Nucleus accumbens (tissue), 56 donors: ENCODE measurements at places on chromosomes 13 and 19.

GRCh38 chr19:12867120-12868099 lies 13.8 kb downstream of the DNASE2 start:
- DNase-seq, result no peak

DNA sequence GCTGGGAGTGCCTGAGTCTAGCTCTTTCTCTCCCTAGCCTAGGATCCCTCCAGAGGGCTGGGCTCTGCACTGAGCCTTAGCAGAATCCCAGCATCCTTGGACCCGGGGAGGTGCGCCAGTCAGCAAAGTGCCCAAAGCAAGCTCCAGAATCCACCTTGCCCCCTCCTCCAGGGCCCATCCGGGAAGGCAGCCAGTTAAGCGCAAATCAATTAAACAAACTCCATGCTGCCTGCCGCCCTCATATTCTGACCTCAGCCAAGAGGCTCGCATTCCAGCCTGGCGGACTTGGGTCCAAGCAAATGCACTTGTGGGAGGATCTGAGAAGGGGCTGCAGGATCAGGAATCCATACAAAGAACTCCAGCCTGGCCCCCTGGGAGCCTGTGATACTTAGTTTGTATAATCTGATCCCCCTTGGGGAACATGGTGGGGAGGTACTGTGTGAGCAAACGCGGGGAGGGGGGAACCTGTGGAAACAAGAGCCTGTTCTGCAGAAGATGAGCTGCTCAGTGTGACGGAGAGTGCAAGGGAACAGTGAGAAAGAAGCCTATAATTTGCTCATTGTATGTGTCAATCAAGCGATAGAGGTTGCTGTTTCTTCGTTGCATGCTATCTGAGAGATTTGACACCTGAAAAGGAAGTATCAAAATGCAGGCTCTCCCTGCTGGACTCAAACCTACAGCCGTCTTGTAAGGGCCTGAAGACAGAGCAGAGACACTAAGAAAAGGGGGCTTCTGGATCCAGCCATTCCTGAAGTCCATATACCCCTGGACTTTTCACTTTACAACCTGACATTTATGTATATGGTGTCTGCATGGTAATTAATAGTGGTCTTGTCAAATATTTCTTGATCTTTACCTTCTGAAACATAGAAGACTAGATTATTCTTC lies 29.4 kb downstream of the ZNRF4 start:
- no peak for DNase-seq

GRCh38 chr19:49916839-49917733 lies 11.9 kb upstream of the ATF5 start:
- no peak for DNase-seq

- DNase-seq, result no peak
Measured at GRCh38 chr19:39953915-39954314, 17.1 kb upstream of the PSMC4 start.

DNA sequence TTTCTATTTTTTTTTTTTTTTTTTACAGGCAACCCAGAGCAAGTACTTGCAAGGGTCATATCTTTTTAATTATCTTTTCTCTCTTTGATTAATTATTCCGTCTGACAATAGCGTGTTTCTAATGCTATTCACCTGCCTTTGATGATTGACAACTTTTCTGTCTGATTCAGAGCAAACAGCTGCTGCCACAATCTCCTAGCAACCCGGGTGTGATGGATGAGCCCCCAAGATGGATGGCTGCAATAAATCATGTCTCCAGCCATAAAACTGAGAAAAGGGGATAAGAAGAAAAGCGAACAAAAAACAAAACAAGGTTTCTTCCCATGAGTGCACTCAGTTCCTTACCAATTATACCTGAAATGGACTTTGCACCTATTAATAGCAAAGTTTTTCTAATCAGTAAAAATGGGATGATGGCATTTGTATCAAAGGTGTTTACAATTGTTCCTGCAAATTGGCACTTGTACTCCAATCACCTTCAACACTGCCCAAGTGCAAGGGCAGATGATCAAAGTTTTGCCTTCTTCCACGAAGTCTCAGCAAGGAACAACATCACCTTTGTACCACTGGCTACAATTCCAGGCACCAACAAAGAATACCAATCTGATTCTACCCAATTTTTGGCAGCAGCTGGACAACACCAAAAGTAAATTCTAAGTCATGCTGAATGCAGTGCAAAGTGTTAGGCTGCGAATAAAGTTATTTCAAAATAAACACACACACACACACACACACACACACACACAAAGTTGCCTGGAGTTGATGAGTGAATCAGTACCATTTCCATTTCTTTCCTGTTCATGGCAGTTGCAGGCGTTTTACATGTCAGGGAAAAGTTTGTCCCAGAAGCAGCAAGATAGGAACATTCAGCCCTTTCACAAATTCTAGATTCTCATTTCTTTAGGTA lies 12.0 kb downstream of the TSHZ3 start:
- no peak for DNase-seq

- DNase-seq, result no peak
Measured at GRCh38 chr13:41408746-41409145, 48.6 kb upstream of the RGCC start.

DNA sequence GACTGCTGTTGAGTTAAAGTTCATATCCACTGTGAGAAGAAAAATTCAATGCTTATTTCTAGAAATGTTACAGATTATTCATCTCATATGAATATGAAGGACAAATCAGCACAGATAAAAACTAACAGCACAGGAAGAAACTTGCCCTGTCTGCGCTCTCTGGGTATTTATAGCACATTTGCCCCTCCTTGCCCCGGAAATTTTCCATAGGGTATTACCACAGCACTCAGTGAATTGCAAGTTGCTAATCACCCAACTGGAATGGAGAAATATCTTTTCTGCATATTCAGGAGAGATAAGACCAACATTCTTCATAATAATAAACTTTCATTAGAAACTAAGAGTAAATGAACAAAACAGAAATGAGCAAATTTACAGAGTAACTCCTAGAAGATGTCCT lies 318.0 kb upstream of the KLF12 start:
- no peak for DNase-seq

GRCh38 chr19:37654629-37655300 lies 500 bp downstream of the ZFP30 start:
- DNase-seq, result peak; percentile 61

DNA sequence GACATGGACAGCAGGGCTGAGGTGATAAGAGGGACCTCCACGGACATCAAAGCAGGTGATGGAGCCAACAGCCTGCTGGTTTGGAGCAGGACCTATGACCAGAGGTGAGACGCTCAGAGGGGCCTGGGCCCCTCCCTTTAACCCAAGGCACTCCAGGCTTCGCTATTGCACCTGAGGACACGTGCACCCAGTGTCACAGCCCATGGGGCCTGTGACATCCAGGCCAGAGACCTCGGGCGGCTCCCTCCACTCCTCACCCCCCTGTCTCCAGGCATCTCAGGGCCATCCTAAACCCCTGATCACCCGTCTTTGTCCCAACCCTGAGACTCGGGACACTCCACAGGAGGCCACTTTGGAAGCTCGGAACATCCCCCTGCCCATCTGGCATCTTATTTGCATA lies 12.9 kb downstream of the ADGRE5 start:
- no peak for DNase-seq

- DNase-seq, result no peak
Measured at GRCh38 chr13:102571075-102571474, 25.7 kb upstream of the TPP2 start.

DNA sequence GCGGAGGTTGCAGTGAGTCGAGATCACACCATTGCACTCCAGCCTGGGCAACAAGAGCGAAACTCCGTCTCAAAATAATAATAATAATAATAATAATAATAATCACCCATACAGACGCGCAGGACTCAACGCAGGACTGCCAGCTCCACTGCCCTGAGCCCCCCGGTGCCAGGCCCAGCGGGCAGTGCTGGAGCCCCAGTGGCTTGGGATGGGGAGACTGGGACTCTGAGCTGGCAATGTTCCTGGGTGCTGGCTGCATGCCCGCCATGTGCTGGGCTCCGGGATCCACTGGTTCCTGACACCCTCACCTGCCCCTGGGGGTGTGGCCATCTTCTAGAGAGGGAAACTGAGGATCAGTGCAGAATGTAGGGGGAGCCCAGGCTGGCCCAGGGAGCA lies 325 bp upstream of the AZU1 start:
- no peak for DNase-seq

DNA sequence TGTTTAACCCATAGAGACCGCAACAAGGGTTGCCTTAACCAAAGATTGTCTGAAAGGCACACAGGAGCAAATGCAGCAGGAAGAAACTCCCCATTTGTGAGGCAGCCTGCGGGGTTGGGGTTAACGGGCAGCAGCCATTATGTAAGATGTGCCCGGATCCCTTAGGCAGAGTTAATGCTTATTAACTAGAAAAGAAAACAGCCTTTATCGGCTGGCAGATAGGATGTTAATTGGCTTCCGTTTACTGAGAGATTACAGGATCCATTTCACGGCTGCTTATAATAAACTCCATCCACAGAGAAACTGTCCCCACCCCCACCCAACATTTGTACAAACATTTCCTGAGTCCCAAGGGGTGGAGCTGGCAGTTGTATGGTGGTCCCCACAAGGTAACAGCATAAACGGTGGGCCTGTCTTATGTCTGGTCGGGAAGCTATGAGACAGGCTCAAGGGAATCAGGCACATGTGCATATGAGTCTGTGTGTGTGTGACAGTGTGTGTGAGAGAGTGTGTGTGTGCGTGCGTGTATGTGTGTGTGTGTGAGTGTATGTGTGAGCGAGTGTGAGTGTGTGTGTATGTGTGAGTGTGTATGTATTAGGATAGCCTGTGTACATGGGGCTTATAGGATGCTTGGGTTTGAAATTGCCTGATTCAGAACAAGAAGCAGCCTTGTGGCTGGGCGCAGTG lies 10.5 kb downstream of the SLC25A42 start:
- no peak for DNase-seq

- no peak for DNase-seq
Measured at GRCh38 chr13:67776151-67776550, 546.0 kb upstream of the PCDH9 start.

- no peak for DNase-seq
Measured at GRCh38 chr13:82636119-82636518, 1246.2 kb downstream of the SLITRK1 start.

GRCh38 chr19:4589579-4590410 lies 30.3 kb upstream of the SEMA6B start:
- DNase-seq, result no peak
